ENCODE measurements at places on chromosomes 2 and 18. TPM values are rescaled to one million over a fixed set of nuclear protein-coding genes. Genes with fewer than 3 reads are reported as not detected.

DNA sequence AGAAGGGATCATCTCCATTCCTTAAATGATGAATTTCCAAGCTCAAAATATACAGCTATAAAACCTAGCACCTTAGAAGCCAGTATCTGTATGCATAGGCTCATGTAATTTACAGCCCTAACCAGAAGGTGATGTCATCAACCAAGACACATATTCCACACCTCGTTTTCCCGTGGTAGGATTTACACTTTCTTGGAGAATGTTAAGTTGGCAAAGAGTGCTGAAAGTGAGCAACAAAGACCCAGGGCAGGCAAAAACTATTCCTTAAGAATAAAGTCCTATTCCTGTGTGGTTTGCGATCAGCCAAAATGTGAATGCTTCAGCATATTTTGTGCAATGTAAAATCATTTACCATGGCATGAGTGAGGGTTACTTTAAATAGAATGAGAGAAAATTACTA is 247.1 kb downstream of the OSR1 start:
- DNase-seq = no peak

- no peak for DNase-seq
Observed at GRCh38 chr2:7724336-7724735, 807.1 kb downstream of the RNF144A start.

GRCh38 chr2:105575499-105576025 is 169.2 kb upstream of the NCK2 start:
- no peak for DNase-seq

ST6GAL2 gene
- total RNA-seq = 0.12 TPM

C1D gene
- 18.5 TPM for total RNA-seq

All from left ventricle myocardium superior (tissue), 1 donor.